ENCODE measurements at places on chromosomes 2 and 18. TPM values are rescaled to one million over a fixed set of nuclear protein-coding genes. Genes with fewer than 3 reads are reported as not detected.
A peak's percentile ranks its signal among the peaks of the same experiment; 100 is the strongest.

MDH1B gene
- 1.2 TPM for total RNA-seq

ORC4 gene
- total RNA-seq = 94.6 TPM

DNA sequence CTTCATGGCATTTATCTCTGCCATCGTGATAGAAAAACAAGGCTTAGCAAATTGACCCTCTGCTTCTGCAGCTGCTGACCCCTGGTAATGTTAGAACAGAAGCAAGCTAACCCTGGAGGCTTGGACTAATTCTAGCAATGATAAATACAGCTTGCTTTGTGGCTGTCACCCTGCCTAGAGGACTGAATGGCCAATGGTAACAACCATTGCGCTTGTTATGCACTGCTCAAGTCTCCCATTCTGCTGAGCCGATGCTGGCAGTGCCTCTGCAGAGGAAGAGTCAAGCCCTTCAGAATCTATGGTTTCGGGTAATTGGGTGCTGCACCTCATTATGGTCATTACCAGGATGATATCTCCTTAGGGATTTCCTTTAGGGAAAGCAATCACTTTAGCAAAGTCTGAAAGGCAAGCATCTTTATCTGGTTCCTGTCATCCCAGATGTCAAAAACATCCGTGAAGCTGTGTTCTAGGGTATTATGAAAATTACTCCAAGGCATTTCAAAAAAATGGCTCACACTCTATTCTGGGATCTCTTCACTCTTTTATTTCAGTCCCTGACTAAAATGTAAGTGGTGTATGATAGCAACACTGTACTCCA is 186.8 kb upstream of the DLGAP1 start:
- DNase-seq = no peak

GRCh38 chr18:75338631-75339030 is 88.9 kb downstream of the SMIM21 start:
- no peak for DNase-seq

GRCh38 chr2:144372410-144373080 is 147.4 kb downstream of the ZEB2 start:
- no peak for DNase-seq

DNA sequence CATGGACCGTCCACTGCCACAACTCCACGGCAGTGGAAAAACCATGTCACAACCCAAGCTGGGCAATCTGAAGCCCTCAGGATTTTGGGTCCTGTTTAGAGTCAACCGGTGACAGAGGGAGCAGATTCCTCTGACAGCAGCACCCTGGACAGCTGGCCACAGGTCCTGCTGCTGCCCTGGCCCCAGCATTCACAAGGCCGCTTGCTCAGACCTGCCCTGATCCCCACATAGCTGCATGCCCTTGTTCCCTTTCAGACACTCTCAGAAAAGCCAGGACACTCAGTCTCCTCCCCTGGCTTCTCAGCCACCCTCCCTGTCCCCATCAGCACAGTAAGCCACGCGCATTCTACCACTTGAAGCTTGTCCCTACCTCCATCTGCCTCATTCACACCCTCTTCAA is 1.6 kb downstream of the COPS9 start:
- no peak for DNase-seq

- peak; percentile 41 for DNase-seq
Measured at GRCh38 chr18:26710470-26711096, 154.9 kb downstream of the AQP4 start.

Measured in M059J (cell line).